T-cell (primary cell): ENCODE measurements at places on chromosomes 13 and 19. TPM values are rescaled to one million over a fixed set of nuclear protein-coding genes. Genes with fewer than 3 reads are reported as not detected.

WDR88 gene
- total RNA-seq: not detected

SIGLECL1 gene
- not detected for total RNA-seq

ZNF296 gene
- total RNA-seq: 2.8 TPM

DNAAF3 gene
- not detected for total RNA-seq

SBK2 gene
- not detected for total RNA-seq

TFPT gene
- total RNA-seq: 14.4 TPM

CEACAM20 gene
- not detected for total RNA-seq

OR4F17 gene
- total RNA-seq: not detected

RBM26 gene
- 76.7 TPM for total RNA-seq

C19orf85 gene
- not detected for total RNA-seq

ATP5F1D gene
- 233 TPM for total RNA-seq

SYNGR4 gene
- total RNA-seq: not detected

KRTDAP gene
- total RNA-seq: not detected

ZNF837 gene
- total RNA-seq: 6.0 TPM

CAPN12 gene
- total RNA-seq: 2.5 TPM

MYPOP gene
- 16.9 TPM for total RNA-seq

STRN4 gene
- 123 TPM for total RNA-seq

GZMM gene
- 91.0 TPM for total RNA-seq

CGB1 gene
- not detected for total RNA-seq

CCL25 gene
- not detected for total RNA-seq
